Fibroblast of lung (primary cell): ENCODE measurements at places on chromosomes 5 and 9. TPM values are rescaled to one million over a fixed set of nuclear protein-coding genes. Genes with fewer than 3 reads are reported as not detected.

DNA sequence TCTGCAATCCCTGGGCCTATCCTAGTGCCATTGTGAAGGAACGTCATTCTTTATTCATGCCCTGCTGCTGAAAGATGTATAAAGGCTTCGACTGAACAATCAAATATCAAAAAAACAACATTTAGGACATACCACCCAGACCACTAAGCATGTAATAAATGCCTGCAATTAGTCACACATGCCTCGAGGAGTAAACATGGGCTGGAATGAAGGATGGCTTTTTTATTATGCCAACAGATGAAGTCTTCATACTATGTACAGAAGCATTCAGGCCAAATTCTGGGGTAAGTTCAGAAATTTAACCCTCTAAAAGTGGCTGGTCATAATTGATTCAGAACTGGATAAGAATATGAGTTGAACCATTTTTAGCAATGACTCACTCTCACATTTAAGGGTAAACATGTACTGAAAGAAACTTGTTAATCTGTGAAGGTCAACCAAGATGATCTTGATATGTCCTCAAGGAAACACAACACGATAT is 38.1 kb downstream of the FAM240B start:
- no peak overlapping the region for H3K4me3 ChIP-seq
- no peaks in the 10 kb centered on the region for H3K27me3 ChIP-seq
- DNase-seq: peak; percentile 39
- no peaks in the 10 kb centered on the region for H3K4me1 ChIP-seq
- H3K36me3 ChIP-seq: no peaks in the 10 kb centered on the region

DNA sequence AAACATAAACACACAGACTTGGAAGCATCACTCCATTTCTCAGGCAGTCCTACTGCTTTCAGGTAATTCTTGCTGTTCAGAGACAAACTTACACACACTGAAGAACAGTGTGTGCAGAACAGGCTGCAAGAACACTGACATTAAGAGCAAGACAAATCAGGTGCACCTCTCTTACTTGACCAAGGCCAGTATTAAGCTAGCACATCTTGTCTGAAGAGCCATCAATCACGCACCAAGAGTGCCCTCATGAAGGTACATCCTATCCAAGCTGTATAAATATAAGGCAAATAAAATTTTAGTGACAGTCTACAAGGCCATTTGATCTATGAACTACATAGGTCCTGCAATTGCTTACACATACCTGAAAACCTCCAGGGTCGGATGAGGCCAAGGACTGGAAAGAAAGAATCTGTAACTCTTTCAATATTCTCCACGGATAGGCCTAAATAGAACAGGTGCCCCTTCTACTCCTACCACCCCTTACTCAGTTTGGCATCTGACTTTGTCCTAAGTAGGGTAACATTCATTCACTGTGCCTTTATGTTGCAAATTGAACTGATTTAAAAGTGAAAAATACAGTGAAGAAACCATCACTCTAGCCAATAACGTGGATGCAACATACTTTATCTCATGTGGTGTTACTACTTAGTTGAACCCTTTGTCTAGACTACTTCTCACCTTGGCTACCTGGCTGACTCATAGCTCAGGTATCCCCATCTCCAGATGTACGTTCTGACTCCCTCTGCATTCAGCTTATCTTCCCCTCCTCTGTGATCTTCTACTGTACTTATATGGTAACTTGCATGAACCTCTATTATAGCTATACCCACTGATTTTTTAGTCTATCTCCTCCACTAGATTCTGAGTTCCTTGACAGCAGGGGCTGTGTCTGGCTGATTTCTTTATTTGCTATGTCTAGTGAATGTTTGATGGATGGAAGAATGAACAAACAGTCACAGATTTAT is 256.3 kb downstream of the KIAA0825 start:
- no peak overlapping the region for H3K27ac ChIP-seq
- no peak for DNase-seq
- no peaks in the 10 kb centered on the region for H3K4me1 ChIP-seq
- no peaks in the 10 kb centered on the region for H3K36me3 ChIP-seq
- H3K27me3 ChIP-seq: no peaks in the 10 kb centered on the region
- no peak overlapping the region for H3K4me3 ChIP-seq

DNA sequence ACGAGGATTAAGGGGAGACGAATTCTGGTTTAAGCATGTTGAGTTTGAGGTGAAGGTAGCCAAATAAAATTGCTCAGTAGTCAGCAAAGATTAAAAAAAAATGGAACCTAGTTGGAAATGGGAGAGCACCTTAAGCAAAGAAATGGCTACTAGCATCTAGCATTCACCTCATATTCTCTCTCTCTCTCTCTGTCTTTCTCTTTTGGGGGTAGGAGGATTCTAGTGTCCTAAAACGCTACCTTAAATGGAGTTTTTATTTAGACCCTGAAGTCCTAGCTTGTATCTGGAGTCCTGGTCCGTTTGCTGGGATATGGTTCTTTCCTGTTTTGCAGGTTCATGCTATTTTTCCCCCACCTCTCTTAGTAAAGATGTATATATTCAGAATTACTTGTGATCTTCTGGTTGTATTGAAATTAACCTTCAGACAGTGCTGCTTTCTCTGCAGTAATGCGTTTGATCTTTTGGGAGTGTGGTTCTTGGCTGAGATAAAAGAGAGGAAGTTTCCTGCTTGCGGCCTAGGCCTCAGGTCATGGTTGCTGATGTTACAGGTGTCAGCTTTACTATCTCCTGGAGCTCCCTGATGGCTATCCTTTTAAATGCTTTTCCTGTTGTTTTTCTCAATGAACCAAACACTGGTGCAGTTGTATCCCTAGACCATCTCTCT is 8.0 kb downstream of the TGFBR1 start:
- no peaks in the 10 kb centered on the region for H3K36me3 ChIP-seq
- DNase-seq: no peak
- no peak overlapping the region for H3K27ac ChIP-seq
- H3K4me1 ChIP-seq: no peaks in the 10 kb centered on the region

GRCh38 chr5:3662344-3662743 is 66.7 kb downstream of the IRX1 start:
- H3K27ac ChIP-seq: no peak overlapping the region
- H3K4me3 ChIP-seq: no peak overlapping the region
- H3K36me3 ChIP-seq: no peaks in the 10 kb centered on the region
- H3K4me1 ChIP-seq: no peaks in the 10 kb centered on the region
- no peak for DNase-seq

ANKDD1B gene
- total RNA-seq: 0.51 and 0.66 TPM in 2 replicates

ANKRA2 gene
- 29.7 and 31.1 TPM in 2 replicates for total RNA-seq
